ENCODE measurements at places on chromosomes 6 and 20.

DNA sequence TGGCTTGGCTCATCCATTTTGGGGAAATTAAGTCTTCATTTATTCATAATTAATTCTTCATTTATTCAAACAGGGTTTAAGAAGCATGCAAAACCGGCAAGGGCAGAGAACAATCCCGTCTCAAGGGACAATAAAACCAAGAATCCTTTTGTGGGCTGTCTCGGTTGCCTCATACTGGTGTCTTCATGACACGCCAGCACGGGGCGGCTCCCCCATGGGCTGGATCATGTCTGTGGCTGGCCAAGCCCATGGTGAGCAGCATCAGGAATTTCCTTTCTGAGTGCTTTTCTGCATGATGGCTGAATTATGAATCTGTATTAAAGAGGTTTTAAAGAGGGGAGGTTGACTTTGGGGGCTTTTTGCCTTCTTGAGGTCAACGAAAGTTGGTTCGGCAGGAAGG is 38.3 kb upstream of the DUSP22 start:
- no peak for DNase-seq

DNA sequence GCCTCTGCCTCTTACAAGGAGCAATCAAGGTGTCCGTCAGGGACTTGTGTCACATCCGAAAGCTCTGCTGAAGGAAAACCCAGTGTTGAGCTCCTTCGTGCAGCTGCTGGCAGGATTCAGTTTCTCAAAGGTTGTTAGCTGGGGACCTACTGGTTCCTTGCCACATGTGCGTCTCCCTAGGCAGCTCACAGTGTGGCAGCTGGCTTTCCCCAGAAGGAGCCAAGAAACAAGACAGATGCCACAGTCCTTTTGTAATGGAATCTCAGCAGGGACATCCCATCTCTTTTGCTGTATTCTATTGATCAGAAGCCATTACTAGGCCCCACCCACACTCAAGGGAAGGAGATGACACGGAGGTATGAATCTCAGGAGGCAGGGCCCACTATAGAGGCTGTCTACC is 488.8 kb downstream of the CD83 start:
- DNase-seq, result no peak

- no peak for DNase-seq
Measured at GRCh38 chr6:33431880-33432541, 12.1 kb downstream of the SYNGAP1 start.

GRCh38 chr6:7268816-7269555 is 44.0 kb downstream of the SSR1 start:
- DNase-seq, result no peak

GRCh38 chr20:16352321-16352720 is 220.9 kb downstream of the KIF16B start:
- DNase-seq, result no peak

DNA sequence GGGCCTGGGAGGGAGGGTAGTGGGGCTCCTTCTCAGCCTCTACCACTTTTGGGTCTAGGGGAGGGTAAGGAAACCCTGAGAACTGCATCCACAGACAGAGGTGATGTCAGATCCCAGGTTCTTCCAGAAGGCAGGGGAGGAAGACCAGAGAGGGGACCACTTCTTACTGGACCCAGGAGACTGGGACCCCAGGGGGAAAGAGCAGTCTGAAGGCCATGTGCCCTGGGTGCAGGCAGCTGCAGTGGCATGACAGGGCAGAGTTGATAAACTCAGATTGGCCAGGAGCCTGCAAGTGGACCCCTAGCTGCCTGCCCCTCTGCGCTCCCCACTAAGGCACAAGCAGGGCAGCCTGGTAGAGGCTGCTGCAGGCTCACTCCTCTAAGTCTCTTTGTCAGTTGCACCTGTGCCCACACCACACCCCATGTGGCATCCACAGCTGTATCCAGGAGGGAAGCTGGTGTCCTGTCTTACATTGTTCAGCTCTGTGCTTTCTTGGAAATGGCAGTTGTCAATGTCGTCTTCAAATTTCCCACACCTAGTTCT is 2.7 kb downstream of the CST9L start:
- no peak for DNase-seq

DNA sequence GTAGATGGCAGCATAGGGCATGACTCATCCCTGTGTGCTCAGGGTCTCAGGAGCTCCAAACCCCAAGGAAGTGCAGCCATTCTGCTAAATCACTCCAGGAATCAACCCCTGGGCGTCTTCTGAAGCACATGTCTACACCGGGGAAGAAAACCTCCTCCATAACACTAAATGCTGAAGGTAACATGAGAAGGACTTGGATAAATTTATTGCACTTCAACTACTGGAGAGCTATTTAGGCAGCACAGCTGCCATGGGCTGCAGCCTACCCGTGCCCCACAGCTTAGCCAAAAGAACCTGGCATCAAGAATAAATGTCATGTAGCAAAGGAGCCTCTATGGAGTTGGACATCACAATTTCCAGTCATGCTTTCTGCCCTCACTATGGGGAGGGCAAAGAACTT is 152.4 kb upstream of the PROKR2 start:
- DNase-seq, result no peak

GRCh38 chr6:169800116-169800667 is 48.8 kb downstream of the ERMARD start:
- no peak for DNase-seq

DNA sequence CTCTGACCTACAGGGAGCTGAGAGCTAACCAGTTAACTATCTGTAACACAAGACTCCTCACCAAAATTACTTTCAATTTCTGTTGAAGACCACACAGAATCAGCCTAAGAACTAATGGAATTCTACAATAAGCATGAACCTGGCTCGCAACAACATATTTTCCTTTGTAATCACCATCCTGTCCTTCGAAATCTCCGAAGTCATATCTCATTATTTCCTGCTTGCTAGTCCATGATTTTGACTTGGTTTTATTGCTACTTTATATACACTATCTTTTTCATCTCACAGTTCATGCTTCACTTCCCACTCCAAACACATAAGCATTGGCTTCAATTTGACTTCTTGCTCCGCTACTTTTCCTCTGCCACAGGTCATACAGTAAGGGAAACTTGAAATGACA is 405.8 kb upstream of the FKBP1C start:
- no peak for DNase-seq

- DNase-seq, result no peak
Measured at GRCh38 chr6:160774399-160774798, 72.4 kb downstream of the PLG start.

DNA sequence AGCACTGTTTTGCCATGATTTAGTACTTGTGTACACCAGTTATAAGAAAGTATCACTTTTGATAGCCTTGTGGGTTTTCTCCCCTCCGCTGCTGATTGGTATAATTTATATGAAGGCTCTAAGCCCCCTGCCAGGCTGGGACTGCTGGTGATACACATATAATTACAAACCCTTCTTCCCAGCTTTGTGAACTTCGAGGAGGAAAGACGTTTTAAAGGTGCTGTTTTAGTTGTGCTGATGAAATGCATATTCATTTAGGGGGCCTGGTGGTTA is 246.2 kb downstream of the TAF4 start:
- no peak for DNase-seq

DNA sequence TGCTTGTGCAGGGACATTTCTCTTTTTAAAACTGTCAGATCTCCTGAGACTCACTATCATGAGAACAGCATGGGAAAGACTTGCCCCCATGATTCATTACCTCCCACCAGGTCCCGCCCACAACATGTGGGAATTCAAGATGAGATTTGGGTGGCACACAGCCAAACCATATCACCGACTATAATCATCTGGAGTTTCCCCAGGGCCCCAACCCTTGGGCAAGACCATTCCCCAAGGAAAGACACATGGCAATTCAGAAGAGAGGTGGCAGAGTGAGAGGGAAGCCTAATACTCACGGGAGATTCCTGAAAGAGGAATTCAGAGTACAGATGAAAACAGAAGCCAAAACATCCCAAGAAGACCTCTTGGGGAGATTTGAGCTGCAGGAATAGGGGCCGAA is 291.0 kb upstream of the PLCB4 start:
- no peak for DNase-seq

- DNase-seq, result no peak
Measured at GRCh38 chr20:37896932-37897548, 5.9 kb upstream of the VSTM2L start.

- DNase-seq, result no peak
Measured at GRCh38 chr6:94597487-94597886, 979.8 kb upstream of the MANEA start.

DNA sequence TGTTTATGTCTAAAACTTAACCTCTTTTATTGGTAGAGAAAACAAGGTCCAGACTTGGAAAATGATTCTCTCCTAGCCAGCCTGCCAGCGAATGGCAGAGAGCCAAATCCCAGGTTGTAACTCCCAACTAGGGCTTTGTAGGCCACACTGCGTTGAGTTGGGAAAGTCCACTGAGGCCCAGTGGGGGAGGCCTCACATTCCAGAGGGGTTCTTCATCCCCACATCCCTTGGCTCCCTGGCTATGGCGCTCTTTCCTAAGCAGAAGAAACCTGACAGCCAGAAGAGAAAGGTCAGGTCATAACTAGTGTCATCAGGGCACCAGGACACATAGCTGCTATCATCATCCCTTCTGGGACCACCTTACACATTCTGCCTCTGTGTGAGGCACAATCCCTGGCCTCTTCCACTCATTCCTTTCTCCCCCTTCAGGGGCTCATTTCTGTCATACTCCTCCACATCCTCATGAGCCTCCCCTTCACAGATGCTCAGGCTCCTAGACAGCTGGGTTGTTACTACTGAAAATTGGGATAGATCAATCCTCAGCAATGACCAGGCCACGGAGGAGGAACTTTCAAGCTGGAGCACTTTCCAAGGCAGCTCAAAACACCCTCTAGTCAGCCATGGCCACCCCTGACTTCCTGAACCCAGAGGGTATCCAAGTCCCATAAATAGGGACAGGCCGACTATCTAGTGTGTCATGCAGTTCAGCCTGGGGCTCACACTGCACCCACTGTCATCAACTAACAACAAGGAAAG is 48.6 kb downstream of the TCP11 start:
- no peak for DNase-seq

- DNase-seq, result peak; percentile 71
Measured at GRCh38 chr20:57259121-57259937, 7.1 kb downstream of the BMP7 start.
